ENCODE measurements at places on chromosomes 1 and 21.

DNA sequence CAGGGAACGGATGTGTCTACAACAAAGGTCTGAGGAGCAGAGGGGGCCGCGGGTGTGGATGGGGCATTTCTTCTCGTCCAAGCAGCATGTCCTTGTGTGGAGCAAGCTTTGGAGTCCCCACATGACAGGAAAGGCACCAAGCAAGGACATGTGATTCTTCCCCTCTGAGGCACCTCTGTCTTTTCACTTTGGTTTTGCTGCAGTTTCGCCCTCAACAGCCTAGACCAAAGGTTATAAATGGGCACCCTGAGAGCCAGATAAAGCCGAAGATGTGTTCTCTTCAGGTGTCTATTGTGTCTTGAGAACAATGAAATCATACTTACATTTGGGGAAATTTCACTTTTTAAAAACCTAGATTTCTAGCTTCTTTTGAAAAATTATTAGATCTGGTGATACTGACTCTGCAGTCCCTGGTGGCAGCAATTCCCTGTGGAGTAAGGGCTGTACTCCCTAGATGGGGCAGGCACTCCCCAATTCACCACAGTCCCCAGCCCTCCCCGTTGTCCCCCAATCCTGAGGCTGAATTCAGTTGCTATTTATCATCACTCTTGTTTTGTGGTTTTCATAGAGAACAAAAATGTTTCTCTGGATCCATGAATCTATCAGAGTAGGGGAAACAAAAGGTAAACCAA, 28.8 kb upstream of the IKBKE start:
- DNase-seq, result no peak

GRCh38 chr1:10451287-10451686, 1.5 kb downstream of the CORT start:
- no peak for DNase-seq

GRCh38 chr1:202642619-202643291, 67.5 kb downstream of the SYT2 start:
- DNase-seq, result no peak

- peak; percentile 18 for DNase-seq
Measured at GRCh38 chr1:109649491-109649914, 6.4 kb upstream of the GSTM4 start.

DNA sequence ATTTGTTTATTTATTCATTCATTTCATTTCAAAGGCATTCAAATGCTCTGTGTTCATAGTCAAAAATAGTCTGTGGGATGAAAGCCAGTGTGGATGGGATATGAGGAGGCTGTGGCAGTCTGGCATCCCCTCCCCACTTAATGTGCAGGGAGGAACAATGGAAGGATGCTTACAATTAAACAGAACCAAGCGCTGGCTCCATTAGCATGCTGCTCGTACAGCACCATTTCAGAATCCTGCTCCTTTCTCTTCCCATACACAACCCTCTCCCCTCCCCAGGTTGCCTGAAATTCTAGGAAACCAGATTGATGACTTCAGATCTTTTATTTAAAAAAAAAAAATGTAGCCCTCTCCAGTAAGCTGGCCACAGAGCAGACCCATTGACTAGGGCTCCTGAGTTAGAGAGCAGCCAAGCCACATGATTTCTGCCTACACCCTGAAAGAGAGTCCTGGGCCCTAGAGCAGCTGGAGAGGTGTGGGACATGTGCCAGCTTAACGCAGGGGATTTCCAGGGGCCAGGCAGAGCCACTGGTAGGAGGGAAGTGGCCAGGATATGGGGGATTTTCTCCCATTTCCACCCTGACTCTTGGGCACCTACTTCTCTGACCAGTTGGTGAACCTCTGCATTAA, 205.2 kb downstream of the ASTN1 start:
- DNase-seq, result no peak

- DNase-seq, result no peak
Measured at GRCh38 chr1:200438911-200439310, 29.1 kb upstream of the ZNF281 start.

DNA sequence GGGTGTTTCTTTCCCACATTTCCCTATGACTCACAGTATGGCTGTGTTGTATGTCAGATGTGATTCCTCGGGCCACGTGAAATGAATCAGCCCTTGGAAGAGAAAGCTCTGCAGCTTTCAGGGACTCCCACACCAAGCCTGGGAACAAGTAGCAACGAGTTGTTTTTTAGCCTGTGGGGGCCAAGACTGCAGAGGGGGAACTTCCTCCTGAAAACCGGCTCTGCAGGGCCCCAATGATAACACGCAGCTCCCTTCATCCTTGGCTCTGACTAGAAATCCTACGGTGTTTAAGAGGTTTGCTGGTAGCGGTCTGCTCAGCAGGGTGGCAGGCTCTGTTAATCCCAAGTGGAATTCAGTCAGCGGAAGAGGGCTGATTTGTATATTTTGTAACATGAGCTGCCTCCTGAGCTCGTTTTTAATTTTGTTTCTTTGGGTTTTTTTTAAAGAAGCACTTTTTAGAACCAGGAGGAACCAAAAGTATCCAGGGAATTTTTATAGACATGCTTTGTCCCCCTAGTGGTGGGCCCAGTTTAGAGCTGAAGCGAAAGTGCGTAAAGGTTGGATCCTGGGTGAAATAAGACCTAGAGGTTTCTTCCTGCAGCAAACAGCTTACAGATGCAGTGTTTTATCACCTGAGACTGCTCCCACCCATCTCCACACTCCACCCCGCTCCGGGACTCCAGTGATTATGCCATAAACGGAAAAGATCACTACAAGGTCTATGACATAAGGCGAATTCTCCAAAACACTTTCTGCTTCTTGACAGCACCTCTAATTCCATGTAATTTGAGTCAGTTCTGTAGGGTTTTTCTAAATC, 48.8 kb downstream of the LAMC2 start:
- DNase-seq, result peak; percentile 92

DNA sequence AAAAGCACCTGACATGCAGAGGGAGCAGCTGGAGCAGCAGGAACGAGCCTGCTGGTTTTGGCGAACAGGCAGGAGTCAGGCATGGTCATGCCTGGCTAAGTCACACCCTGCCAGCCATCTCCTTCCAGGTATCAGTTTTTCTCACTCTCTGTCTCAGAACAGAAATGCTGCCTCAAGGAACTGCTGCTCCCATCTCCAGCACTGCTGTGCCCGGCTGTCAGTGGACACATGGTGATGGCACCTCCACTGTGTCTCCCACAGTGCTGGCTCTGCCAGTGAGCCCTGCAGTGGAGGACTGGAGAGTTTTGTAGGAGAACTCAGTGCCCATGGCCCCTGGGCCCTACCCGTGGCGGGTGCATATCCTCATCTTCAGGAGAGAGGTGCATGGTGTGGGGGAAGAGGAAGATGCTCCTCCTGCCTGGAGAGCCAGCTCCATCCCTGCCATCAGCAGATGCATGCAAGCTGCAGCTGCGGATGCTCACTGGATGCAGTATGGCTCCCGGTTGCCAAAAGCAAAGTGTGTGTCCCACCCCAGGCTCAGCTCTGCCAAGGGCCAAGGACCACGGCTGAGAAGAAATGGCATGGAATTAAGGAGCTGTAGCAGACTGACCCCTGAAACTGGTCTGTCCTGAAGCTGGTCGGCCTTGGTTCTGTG, 114.7 kb downstream of the GRIK3 start:
- DNase-seq, result no peak

- DNase-seq, result no peak
Measured at GRCh38 chr1:60913039-60913438, 169.3 kb upstream of the NFIA start.

DNA sequence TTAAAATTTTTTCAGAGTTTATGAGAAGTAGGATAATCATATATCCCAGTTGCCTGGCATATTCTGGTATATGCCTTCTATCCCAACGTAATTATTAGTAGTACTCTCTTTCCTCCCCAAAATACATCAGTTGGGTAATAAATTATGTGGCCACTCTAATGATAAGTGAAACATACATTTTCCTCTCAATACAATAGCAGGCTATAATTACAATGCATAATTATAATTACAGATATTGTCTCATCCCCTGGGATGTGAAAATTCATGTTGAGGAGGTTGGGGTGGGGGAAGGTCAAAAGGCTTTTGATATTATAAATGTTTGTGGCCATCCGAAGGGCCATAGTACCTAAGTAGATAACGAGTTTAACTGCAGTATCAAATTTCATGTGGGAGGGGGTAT, 277.1 kb downstream of the ST6GALNAC3 start:
- DNase-seq, result no peak

GRCh38 chr1:62998845-62999649, 215.1 kb downstream of the ATG4C start:
- DNase-seq, result no peak

DNA sequence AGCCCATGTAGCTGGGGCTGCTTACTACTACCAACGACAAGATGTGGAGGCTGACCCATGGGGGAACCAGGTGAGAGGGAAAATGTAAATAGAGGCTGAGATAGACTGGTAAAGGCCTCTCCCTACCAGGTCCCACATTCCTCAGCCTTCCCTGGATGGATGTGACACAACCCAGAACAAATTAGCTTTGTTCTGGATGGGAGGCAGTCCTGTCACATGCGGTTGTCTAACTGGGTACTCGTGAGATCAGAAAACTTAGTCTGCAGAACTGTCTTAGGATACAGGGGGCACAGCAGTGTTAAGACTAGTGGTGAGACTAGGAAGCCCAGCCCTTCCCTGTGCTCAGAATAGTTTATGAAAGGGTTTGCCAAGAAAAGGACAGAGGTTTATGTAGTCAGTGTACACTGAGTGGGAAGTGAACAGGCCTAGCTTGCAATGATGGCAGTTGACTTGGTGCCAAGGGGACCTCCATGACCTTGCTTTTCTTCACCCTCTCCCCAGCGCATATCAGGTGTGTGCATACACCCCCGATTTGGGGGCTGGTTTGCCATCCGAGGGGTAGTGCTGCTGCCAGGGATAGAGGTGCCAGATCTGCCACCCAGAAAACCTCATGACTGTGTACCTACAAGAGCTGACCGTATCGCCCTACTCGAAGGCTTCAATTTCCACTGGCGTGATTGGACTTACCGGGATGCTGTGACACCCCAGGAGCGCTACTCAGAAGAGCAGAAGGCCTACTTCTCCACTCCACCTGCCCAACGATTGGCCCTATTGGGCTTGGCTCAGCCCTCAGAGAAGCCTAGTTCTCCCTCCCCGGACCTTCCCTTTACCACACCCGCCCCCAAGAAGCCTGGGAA, 8.4 kb downstream of the MMACHC start:
- DNase-seq, result peak; percentile 13

DNA sequence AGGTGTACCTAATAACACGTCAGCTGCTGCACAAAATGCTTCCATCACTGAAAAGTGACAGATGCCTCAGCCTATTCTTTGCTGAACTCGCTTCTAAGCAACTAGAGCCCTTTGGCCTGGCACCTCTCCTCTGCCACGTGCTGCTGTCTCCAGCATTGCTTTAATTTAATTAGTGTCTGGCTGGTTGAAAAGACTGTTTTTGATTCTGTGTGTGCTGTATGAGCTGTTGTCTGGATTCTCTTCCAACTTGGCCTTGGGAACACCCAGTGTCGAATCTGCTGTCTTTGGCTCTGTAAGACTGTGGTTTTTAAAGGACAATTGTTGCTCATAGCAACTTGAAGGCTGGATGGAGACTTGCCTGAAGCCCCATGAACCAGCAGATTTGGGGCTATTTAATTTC, 109.5 kb downstream of the PSMG1 start:
- no peak for DNase-seq

GRCh38 chr1:30548294-30548693, 175.1 kb downstream of the MATN1 start:
- no peak for DNase-seq

DNA sequence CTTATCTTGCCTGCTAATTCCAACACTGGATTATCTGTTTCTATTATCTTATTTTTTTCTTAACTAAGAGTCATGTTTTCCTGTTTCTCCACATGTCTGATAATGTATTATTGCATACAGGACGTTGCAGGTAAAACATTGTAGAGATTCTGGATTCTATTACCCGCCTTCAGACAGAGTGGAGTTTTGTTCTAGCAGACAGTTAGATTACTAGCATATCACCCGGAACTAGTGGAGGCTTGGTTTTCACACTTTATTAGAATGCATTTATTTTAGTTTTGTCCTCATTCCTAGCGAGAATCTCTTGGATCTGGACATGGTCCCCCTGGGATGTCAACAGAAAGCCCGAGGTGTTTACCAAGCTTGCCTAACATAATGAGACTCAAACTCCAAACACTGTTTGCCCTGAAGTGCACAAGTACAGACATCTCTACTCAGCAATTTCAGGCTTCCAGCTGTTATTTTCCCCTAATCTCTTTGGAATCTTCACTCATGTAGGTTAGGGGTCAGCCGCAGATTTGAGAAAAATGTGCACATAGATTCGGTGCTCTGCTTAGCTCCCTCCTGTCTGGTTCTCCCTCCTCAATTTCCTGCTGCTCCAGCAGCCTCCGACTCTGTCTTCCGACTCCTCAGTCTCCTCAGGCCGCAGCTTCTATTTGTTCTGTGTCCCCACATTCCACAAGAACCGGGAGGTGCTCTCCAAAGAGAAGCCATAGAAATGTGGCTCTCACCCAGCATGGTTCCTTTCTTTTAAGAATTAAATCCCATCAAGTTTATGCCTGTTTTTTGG, 36.8 kb upstream of the PTPRF start:
- no peak for DNase-seq

DNA sequence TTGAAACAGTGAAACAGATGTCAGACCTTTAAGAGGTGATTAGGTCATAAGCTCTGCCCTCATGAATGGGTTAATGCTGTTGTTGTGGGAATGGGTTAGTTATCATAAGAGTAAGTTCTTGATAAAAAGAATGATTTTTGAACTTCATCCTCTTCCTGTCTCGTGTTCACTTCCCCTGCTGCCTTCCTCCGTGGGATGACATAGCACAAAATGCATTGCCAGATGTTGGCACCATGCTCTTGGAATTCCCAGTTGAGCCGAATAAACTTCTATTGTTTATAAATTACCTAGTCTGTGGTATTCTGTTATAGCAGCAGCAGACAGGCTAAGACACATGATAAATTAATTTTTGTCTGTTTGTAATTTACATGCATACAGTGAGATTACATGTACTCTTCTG, 112.0 kb upstream of the LRRC7 start:
- DNase-seq, result no peak

GRCh38 chr1:10497109-10497508, 22.4 kb downstream of the PEX14 start:
- no peak for DNase-seq

DNA sequence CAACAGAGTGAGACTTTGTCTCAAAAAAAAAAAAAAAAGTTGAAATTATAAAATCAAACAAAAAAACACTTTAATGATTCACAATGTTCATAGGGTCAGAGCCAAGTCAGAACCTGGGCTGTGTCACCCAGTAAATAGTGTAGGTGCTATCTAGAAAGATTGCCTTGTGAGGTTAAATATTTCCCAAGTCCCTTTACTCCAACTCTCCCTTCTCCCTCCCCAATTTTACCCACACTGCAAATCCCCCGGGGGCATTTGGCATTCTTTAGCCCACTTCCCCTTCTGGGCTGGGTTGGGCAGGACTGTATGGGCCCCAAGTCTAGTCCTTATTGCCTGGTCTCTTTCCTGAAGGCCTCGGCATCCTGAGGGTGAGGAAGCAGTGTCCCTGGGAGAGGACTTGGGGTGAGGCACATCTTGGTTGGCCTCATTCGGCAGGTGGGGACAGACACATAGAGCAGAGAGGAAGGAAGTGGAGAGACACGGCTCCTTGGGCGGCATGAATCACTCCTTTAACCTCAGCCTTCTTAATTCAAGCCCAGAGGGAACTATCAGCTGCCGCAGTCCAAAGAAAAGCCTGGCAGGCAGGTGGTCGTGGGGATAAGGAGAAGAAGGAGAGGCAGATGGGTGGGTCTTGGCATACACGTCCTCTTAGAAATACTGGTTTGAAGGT, 8.2 kb downstream of the ADORA1 start:
- DNase-seq, result peak; percentile 62

Measured in ACHN (cell line).